ENCODE measurements at places on chromosomes 7 and 10.
A peak's percentile ranks its signal among the peaks of the same experiment; 100 is the strongest.

- no peak for DNase-seq
Measured at GRCh38 chr10:94083662-94084265, 90.0 kb downstream of the PLCE1 start.

DNA sequence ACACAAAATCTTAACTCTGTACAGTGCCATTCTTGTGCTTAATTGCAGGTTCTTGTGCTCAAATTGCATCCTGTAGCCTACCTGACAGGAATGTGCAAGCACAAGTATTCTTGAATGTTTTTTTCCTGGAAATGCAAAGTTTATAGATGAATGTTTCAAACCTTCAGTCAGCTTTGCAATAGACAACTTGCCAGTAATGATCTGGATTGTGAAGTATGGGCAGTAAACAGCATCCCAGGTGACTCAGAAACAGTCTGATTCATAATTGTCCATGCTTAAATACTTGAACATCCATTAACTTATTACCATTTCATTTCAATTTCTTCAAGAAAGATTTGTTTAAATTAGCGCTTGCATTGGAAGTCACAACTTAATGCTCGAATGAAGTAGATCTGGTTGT, 347.2 kb downstream of the SDK1 start:
- no peak for DNase-seq

- DNase-seq: no peak
Measured at GRCh38 chr10:124697837-124698544, 46.2 kb downstream of the FAM53B start.

- DNase-seq: no peak
Measured at GRCh38 chr7:35781767-35782515, 18.9 kb upstream of the SEPTIN7 start.

DNA sequence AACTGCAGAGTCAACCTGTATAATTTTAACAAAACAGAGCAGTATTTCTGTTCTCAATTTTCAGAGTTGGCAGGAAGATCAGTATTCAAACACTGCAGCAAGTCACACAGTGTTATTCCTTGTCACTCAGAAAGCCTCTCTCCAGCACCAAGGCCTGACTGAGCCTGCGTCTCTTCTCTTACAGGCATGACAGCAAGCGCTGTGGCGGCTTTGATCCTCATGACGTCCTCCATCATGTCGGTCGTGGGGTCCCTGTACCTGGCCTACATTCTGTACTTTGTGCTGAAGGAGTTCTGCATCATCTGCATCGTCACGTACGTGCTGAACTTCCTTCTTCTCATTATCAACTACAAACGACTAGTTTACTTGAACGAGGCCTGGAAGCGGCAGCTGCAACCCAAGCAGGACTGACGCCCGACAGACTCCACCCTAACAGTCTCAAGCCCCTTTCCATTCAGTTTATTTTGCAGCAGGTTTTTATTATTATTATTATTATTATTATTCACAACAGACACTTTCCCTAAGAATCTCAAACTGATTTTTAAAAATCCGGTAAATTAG, 28.0 kb downstream of the GUSB start:
- DNase-seq: no peak

DNA sequence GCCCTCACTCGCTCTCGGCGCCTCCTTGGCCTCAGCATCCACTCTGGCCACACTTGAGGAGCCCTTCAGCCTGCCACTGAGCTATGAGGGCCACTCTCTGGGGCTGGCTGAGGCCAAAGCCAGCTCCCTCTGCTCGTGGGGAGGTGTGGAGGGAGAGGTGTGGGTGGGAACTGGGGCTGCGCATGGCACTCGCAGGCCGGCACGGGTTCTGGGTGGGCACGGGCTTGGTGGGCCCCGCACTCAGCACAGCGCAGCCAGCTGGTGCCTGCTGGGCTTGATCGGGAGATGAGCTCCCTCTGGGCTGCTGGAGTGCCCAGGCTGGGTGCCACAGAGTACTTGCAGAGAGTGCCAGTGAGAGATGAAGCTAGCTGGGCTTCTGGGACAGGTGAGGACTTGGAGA, 875.5 kb downstream of the XPNPEP1 start:
- DNase-seq: no peak

DNA sequence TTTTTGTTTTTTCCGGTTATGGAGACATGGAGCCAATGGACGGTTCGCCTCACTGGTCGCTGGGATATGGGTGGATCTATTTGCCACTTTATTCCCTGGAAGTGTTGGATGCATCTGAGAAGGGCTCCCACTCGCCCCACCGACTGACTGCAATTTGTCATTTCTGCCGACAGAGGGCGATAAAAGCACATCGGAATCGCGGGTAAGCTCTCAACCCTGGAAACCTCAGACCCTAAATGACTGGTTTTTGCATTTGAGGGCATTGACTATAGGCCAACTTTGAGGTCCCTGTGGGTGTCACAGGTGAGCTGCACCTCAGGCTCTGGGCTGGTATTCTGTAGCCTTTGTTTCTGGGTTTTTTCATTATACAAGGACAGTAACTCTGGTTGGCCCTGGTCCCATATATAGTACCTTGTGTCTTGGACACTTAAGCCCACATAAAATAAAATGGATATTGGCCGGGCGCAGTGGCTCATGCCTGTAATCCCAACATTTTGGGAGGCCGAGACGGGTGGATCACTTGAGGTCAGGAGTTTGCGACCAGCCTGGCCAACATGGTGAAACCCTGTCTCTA, 11.9 kb upstream of the OPALIN start:
- DNase-seq: peak; percentile 80

DNA sequence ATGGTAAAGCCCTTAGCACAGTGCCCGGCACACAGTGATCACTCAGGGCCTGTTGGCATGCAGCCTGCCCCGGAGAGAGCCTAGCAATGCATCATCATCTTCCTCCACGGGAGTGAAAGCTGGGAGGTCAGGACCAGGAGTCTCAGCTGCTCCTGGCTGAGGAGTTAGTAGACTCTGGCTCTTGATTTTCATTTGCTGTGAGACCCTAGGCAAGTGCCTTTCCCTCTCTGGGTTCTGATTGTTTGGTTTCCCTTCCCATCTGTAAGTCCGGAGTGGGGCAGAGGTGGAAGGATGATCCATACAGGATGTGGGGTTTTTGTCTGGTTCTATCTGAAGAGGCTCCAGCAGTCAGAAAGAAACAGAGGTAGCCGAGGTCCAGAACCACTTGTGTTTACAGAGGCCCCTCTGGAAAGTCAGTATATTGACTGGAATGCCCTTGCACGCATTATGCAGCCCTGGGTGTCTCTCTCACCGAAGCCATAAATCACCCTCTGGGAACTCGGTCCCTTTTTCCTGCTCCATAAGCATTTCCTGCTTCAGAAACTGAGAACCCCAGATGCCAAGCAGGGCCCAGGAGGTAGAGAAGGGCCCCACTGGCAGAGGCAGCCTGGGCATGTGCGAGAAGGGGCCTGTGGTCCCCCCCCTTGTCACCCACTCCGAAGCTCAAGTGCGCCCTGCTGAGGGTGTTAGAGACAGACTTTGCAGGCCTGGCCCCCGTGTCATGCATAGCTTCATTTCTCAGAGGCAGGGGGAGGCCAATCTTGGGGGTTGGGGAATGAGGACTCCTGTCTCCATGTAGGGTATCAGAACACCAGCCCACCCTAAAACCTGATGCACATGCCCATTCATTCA, 8.5 kb downstream of the UNC5B start:
- DNase-seq: no peak

DNA sequence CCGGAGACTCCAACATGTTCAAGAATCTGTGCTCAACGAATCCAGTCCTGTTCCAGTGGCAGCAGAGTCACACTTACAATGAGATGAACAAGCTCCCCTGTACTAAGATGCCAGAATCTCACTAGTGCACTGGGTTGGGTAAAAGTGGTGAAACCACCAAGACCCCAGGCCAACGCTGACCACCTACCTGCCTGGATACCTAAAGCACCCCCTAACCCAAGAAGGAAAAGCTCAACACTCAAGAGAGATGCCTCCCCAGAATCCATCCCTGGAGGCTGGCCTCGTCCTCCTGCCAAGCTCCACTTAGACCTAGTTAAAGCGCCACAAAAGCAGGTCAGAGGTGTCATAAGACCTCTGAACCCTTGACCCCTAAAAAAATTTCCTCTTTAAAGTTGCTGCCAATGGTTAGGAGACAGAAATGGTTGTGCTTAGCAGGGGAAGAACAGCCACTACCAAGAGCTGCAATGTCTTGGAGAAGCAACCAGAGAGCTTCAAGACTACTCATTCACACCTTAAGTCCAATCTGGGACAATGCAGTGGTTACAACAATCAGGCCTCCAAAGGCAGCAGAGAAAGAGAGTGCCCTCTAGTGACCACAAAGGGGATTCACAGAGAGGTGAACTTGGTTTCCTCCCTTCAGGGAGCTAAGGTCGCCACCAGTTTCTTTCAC, 94.6 kb upstream of the MACROH2A2 start:
- DNase-seq: peak; percentile 76

DNA sequence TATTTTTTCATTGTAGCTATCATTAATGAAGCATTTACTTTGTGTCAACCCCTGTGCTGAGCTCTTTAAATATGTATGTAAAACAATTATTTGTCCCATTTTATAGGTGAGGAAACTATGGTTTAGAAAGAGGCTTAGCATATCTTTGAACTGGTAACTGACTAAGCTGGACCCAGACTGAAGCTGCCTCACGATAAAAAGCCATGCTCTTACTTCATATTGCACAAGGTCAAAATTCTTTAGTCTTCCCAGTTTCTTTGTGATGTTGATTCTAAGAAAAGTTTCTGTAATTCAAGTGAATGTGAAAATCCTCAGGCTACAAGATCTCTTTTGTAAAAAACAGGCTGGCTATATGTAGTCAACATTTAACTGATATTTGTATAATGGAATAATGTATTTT, 46.6 kb upstream of the SLC16A12 start:
- DNase-seq: no peak

GRCh38 chr10:119241066-119241465, 33.7 kb downstream of the GRK5 start:
- DNase-seq: no peak

- DNase-seq: no peak
Measured at GRCh38 chr7:111274857-111275256, 183.9 kb downstream of the LRRN3 start.

DNA sequence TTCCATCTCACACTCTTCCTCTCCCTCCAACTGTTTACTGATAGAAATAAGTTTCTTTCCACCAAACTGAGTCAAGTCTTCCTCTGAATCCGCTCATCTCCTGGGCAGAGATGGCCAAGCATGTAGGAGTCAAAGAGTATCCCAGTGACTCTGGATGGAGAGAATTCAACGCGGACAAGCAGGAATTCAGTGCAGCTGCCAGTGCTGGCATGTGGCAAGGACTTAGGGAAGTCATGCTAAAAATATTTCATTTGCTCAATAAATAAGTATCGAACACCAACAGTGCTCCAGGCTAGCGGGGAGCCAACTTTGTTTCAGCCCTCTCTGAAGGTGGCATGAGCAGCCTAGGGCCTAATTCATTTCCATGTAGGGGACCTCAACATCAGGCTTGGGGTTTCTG, 351.6 kb upstream of the ZMIZ1 start:
- DNase-seq: no peak

All from NAMALWA (cell line).